SK-N-SH (cell line): ENCODE measurements at places on chromosomes 7 and 10.

DNA sequence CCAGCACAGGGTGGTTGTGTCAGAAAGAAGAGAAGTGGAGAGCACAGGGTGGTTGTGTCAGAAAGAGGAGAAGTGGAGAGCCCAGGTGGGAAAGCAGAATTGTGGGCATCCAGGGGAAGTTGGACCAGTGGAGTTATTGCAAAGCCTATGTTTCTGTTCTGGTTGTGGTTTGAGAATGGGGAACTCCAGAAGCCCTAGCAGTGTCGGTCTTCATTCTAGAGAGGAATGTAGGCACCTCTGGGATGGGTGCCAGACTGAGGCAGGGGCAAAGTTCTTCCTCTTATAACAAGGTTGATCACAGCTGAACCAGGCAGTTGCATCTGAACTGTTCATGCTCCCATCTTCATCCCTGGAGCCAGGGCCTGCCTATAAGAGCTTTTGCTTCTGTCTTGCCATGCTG lies 954 bp downstream of the FSCN3 start:
- DNase-seq, result no peak

DNA sequence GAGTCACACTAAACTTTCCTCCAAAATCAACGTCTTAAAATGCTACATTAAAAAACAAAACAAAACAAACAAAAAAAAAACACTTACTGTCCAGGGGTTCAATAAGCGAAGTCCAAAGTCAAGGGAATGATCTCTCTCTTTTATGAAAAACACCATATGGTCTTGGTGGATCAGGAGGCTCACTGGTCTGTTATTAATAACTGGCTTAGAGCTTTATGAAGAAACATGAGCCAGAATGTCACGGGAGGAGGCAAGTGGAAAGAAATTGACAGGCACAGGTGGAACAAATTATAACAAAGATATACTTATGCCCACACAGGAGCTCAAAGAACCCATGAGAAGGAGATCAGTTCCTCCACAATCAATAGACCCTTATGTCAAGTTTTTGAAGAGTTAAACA lies at the start of gene MRLN:
Gene MRLN, minus strand, starts transcription at position 189 of the 400 bp plus-strand sequence.
- no peak for DNase-seq

DNA sequence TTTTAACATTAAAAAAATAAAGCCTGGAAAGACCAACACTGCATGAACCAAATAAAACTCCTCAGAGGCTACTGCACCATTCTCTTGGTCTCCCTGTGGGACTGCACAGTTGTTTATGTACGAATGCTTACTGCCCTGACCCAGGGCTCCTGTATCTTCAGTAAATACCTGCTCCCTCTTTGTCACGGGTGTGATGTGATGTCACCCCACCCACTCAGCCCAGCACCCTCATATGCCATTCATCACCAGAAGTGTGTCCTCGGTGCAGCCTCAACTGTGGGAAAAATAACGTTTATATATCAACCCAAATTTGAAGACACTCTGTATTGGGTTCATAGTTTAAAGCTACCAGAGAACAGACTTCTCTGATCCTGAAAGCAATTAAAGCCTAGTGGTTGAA lies 14.0 kb upstream of the SH3PXD2A start:
- DNase-seq, result no peak

DNA sequence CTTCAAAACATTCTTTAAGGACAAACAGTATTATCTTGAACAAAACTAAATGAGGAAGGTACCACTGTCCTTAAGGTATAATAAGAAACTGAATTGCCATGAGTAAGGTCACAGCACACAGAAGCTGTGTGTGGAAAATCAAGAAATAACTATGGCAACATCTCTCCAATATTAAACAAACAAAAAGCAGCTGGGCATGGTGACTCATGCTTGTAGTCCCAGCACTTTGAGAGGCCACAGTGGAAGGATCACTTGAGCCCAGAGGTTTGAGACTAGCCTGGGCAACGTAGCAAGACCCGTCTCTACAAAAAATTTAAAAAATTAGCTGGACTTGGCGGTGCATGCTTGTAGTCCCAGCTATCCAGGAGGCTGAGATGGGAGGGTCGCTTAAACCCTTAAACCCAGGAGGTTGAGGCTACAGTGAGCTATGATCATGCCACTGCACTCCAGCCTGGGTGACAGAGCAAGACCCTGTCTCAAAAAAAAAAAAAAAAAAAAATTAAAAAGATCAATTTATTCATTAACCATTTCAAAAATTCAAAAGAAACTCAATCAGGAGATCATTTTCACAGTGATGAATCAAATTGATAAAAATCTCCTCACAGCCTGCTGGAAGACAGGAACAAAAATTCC lies 195.4 kb downstream of the SKIDA1 start:
- no peak for DNase-seq

DNA sequence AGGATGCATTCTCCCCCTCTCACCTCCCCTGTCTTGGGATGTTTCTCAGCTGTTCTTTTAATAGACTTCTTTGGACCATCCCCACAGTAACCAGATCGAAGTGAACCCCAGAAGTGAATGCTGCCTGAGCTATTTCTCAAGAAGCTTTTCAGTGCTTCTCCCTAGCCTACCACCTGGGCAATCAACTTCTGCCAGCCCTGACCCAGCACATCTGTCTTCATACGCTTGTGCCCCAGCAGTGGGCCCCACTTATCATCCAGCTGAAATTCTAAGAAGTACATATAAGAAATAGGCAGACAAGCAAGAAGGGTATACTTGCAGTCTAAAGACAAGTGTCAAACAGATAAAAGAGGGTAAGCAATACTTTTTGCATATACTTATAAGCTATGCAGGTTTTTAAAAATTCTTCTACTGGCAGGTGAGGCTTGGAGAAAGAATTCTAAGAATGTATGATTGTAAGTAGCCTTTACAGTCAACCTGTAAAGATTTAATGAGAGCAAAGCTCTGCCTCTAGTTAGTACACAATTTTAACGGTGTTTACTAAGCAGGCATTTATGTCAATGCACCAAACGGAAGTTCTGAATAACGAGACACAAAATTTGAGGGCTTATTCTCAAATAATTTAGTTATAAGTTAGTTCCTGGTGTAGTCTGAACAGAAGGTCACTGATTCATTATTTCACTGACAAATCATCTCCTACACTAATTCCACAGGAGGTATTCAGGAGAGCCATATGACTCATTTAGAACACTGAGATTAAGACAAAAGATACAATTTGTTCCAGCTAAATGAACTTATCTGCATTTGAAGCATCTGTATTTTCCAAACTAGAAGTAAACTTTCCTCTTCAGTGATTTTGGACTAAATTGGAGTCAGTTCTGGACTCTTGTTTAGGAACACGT lies 83.3 kb downstream of the RNLS start:
- DNase-seq, result no peak

- peak; percentile 36 for DNase-seq
Measured at GRCh38 chr10:120943542-120943941, 92.4 kb downstream of the WDR11 start.

DNA sequence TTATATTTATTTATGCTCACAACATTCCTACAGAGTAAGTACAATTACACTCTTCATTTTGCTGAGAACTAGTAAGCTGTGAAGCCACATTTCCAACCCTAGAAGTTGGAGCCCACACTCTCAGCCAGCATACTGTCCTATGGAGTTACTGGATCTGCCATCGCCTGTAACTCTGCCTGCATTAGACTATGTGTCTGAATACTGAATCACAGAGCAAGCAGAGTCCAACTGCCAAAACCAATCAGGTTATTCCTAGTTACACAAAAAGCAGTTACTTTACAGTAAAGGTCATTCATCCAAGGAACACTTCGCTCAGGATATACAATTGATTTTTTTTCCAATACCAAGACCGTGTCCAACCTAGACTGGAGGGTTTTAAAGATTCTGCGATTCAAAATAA lies 21.5 kb downstream of the CTAGE6 start:
- DNase-seq, result no peak

- DNase-seq, result no peak
Measured at GRCh38 chr7:74233655-74234285, 20.4 kb downstream of the RFC2 start.

DNA sequence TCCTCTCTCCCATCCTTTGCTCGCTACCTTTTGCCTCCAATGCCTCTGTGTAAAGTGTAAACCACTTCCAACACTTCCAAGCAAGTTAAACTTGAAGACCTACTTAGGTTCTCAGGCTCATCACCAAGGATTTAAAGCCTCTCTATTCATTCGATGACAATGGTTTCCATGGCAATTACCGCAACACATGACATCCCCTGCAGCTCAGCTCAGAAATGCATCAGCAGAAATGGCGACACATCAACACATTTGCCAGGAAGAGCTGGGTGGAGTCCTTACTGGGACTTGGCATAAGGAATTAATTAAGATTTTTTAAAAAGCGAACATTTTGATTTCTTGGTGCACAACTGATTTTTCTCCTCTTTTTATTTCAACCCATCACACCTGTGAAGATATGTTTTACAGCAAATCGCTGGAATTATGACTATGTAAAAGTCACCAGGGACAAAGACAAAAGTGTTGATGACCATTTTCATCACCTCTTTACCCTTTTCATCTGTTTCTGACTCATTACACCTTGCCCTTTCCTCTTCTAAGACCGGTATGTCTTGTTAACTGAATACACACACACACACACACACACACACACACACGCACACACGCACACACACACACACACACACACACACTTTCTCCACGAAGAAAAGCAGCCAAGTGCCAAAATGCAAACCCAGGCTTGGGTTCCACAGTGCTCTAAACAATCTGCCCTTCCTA lies 453.4 kb upstream of the CELF2 start:
- no peak for DNase-seq

- DNase-seq, result no peak
Measured at GRCh38 chr10:80187060-80187459, 18.3 kb downstream of the ANXA11 start.

DNA sequence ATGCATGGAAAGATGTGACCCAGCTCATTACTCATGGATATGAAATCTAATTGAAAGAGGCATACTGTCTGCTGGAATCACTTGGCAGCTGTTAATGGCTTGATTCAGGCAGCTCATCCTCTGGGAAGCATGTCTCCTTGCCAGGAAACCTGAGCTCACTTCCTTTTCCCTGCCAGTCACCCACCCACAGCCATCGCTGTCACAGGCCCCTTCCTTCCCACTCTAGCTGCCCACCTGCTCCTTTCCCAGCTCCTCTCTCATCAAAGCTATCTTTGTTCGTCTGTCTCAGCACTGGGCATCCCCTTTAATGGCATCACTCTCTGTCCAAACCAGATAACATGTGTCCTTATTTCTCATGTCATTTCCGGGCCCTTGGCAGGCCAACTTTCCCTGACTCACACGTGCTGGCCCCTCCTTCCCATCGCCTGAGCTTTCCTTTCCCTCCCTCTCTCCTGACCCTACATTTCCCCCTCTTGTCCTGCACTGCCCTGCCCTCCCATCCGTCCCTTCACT lies 721.9 kb downstream of the TNS3 start:
- no peak for DNase-seq

GRCh38 chr7:64590971-64591370 lies 28.1 kb upstream of the ZNF680 start:
- DNase-seq, result no peak

GRCh38 chr7:157543276-157543675 lies 206.5 kb downstream of the DNAJB6 start:
- DNase-seq, result no peak

GRCh38 chr10:132303361-132304115 lies 4.2 kb downstream of the STK32C start:
- DNase-seq, result no peak

DNA sequence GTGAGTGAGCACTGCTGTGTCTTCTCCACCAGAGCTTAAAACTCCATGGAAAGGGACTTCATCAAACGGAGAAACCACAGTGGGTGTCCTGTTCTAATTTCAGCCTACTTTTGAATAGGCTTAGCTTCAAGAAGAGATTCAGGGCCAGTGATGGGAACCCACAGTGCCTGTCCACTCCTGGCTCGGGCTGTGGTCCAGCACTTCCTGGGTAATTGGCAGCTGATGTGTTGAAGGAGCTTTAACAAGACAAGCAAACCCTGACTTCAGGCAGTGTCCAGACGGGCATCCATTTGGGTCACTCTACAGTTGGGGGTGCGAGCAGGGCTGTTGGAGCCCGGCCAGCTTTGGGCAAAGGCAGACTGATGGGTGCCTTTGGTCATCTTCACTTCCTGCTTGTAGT lies 14.5 kb downstream of the VWC2 start:
- no peak for DNase-seq

DNA sequence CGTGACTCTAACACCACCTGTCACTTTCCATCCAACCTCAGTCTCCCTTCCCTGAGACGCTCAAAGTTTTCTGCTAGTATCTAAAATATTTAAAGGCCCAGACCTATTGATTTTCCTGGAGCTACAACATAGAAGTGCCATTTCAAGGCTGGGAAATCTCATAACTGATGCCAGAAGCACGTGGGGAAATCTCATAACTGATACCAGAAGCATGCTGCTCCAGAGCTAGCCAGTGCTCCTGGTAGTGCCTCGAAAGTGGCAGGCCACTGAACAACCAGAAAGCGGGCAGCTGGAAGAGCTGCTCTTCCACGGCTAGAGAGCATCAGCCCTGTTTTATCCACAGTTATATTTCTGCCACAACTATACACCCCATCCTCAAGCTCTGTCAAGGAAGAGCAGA lies 72.5 kb downstream of the CAV1 start:
- no peak for DNase-seq

GRCh38 chr10:118698421-118698820 lies 56.3 kb downstream of the CACUL1 start:
- DNase-seq, result peak; percentile 20
